ENCODE measurements at places on chromosomes 5 and 9. TPM values are rescaled to one million over a fixed set of nuclear protein-coding genes. Genes with fewer than 3 reads are reported as not detected.

DNA sequence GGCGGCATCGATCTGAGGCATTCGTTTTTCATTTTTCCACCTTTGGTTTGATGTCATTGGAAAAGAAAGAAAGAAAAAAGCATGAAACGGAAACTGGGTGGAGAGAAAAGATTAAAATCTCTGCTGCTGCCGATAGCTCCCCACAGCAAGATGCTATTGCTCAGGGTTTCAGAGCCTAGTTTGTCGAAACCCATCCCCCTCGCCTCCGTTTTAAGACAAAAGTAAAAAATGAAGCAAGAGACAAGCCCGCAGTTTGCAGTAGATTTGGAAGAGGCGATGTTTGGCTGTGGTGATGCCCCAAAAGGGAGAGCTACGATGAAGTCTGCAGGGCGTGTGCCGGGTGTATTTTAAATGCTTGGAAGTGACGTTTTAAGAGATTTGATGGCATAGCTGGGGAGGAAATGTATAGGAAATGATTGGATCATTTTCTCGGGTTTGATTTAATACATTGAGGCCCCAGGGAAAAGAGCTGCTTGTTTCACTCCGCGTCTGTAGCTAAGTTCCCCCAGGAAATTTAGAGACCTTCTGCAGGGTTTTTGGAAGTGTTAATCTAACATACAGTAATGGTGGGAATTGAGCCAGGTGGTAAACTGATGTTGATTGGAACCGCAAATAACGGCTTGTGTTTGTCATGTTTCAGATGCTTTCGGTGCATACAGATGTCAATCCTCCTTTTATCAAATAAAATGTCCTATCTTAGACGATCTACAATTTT is 909 bp downstream of the NDFIP1 start:
- H3K36me3 ChIP-seq, result no peaks in the 10 kb centered on the region
- peak; percentile 49 for DNase-seq
- H3K27me3 ChIP-seq, result no peaks in the 10 kb centered on the region

DNA sequence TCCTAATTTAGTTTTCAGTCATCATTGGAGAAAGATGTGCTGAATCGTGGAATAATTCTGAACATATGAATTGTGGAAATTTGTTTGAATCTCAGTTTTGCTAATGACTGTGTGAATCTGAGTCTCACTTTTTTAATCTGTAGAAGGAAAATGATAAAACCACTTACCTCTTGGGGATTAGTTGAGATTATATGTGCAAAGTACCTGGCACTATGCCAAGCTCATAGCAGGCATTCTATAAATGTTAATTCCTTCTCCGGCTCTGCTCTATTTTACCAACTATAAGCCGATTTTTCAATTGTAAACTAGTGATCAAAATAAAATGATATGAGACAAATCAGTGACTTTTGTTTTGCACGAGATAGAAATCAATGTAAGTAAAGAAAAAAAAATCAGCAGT is 290.8 kb downstream of the TRPM3 start:
- no peak overlapping the region for H3K4me3 ChIP-seq
- H3K27me3 ChIP-seq, result no peaks in the 10 kb centered on the region
- H3K36me3 ChIP-seq, result no peaks in the 10 kb centered on the region
- no peak for DNase-seq
- H3K4me1 ChIP-seq, result no peaks in the 10 kb centered on the region

Gene KCNV2
- not detected for total RNA-seq

DNA sequence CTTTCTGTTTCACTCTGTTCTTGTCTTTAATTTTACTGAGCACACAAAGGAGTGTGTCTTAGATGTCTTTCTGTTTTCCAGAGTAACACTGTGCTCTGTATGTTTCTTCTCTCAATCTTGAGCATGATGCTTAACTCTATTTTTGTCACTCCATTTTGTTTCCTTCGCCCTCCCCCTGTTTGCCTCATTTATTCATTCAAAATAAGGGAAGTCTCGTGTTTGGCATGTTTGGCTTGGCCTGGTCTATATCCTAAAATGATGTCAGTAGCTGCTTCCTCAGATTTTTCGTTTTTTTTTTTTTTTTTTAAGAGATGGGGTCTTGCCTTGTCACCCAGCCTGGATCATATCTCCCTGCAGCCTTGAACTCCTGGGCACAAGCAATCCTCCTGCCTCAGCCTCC is 22.0 kb downstream of the ZNF618 start:
- H3K36me3 ChIP-seq, result no peaks in the 10 kb centered on the region
- DNase-seq, result no peak

GRCh38 chr5:151097820-151098767 is 17.3 kb upstream of the TNIP1 start:
- no peak overlapping the region for H3K4me3 ChIP-seq
- peaks cover 69% of the 10 kb centered on the region for H3K4me1 ChIP-seq
- peak; percentile 38 for DNase-seq
- H3K36me3 ChIP-seq, result peaks cover 19% of the 10 kb centered on the region

DNA sequence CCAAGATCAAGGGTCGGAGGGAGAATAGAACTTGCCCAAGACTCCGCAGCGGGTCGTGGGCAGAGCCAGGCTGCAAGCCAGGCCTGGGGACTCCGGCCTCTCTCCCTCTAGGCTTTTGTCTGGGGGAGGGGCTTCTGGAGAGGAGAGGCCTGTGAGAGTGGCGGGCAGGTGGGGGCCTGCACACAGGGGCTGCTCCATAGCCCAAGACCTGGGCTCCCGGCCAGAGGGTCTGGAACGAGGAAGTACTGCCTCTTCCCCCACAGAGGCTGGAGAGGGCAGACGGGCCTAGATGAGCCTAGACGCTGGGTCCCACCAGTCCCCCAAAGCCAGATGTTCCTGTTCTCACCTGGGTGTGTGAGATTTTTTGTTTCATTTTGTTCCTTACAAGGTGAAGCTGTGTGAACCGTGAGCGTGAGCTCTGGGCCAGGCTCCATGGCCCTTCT is 5.2 kb upstream of the ST6GALNAC6 start:
- no peaks in the 10 kb centered on the region for H3K27me3 ChIP-seq
- peak overlapping the region; percentile 99 for H3K27ac ChIP-seq
- H3K4me3 ChIP-seq, result peak overlapping the region; percentile 53
- peaks cover 32% of the 10 kb centered on the region for H3K4me1 ChIP-seq

Gene OGN
- 0.25 TPM for total RNA-seq

Gene ZNF462
- total RNA-seq, result 1.9 TPM

GRCh38 chr5:178279026-178279722 is 46.6 kb upstream of the PHYKPL start:
- H3K4me1 ChIP-seq, result peaks cover 9% of the 10 kb centered on the region
- H3K4me3 ChIP-seq, result no peak overlapping the region
- no peaks in the 10 kb centered on the region for H3K27me3 ChIP-seq

Gene MTRR
- 83.0 TPM for total RNA-seq

DNA sequence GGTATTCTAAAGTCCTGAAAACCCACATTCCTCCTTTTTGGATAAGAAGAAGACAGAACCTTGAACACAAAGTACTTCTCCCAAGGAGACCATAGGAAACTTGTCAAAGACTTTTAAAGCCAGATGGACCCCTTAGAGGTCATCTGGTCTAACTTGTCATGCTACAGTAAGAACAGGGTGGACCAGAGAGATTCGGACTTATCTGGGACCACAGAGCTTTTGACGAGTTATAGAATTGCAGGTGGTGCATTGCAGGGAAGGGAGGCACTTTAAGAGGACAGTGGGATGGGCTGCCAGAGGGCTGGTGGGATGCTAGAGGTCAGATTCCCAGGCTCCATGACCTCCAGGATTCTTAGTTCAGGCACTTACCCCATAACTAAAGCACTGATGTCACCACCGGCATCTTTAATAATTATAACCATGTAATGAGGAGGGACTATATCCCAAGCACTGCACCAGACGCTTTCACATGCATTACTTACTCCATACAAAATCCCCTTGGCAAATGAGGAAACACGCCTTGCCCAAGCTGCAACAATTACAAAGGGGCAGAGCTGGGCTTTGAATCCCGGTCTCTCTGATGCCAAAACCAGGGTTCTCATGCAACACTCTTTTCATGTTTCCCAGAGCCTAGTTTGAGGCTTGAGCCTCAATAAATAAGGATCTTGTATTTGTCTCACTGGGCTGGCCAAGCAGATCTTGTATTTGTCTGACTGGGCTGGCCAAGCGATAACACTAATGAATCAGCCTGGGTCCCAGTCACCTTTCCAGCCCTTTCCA is 12.8 kb upstream of the GPX3 start:
- H3K27ac ChIP-seq, result no peak overlapping the region
- H3K4me1 ChIP-seq, result no peaks in the 10 kb centered on the region
- no peak overlapping the region for H3K4me3 ChIP-seq
- H3K36me3 ChIP-seq, result no peaks in the 10 kb centered on the region
- no peaks in the 10 kb centered on the region for H3K27me3 ChIP-seq

DNA sequence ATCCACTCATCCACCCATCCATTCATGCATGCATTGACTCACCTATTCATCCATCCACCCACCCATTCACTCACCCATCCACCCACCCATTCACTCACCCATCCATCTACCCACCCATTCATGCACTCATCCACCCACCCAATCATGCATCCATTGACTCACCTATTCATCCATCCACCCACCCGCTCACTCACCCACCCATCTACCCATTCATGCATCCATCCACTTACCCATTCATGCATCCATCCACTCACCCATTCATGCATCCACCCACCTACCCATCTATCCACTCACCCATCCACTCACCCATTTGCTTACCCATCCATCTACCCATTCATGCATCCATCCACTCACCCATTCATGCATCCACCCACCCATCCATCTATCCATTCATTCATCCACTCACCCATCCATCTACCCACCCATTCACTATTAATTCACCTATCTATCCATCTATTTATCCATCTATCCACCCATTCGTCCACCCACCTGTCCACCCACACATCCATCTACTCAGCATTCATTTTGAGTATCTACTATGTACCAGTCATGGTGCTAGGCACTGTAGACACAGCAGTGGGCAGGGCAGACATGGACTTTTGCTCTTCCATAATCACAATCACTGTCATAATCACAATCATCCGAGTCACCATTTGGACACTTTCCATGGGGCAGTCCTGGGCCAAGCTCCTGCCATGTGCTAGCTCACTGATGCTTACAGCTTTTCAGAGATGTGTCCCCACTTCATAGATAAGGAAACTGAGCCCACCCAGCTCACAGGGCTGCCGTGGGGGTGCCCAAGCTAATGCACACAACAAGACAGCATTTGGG is 34.4 kb downstream of the HMCN2 start:
- H3K36me3 ChIP-seq, result no peaks in the 10 kb centered on the region
- no peak overlapping the region for H3K27ac ChIP-seq
- H3K4me1 ChIP-seq, result no peaks in the 10 kb centered on the region
- peaks cover 45% of the 10 kb centered on the region for H3K27me3 ChIP-seq

DNA sequence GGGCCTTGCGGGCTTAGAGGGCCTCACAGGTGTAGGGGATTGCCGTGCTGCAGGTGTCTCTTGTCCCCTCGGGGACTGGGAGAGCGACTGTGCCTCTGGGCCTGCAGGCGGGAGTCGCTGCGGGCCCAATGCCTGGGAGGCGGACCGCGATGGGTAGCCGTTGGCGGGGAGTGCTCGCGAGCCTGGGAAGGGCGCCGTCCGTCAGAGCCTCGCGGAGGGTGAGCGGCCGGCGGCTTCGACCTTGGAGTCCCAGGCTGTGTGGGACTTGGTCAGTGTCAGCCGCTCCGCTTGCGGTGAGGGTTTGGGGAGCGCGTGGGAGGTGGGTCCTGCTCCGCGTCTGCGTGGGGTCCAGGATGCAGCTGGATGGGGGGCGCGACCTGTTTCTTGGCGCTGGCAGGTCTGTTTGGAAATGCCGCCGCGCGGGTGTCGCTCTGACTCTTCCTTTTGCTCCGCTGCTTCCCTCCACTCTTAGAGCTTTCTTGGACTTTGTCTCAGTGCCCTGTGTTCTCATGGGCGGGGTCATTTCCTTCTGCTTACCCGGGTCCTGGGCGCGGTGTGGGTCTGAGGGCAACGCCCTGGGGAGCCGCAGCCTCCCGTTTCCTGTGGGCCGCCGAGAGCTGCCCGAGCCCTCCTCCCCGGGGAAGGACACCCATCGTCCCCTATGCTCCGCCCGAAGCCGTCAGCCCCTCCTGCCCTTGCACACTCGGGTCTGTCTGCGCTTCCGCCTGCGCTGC is 88.9 kb upstream of the CACNA1B start:
- no peak overlapping the region for H3K27ac ChIP-seq
- H3K4me3 ChIP-seq, result no peak overlapping the region
- H3K27me3 ChIP-seq, result no peaks in the 10 kb centered on the region
- H3K36me3 ChIP-seq, result peaks cover 21% of the 10 kb centered on the region
- DNase-seq, result no peak
- peaks cover 9% of the 10 kb centered on the region for H3K4me1 ChIP-seq

Gene PCDHGB3
- total RNA-seq, result 0.41 TPM

Gene CAVIN4
- total RNA-seq, result 0.16 TPM

GRCh38 chr9:83656952-83657351 is 34.0 kb downstream of the IDNK start:
- H3K36me3 ChIP-seq, result peaks cover 68% of the 10 kb centered on the region
- no peak for DNase-seq
- H3K27me3 ChIP-seq, result no peaks in the 10 kb centered on the region
- no peak overlapping the region for H3K27ac ChIP-seq

DNA sequence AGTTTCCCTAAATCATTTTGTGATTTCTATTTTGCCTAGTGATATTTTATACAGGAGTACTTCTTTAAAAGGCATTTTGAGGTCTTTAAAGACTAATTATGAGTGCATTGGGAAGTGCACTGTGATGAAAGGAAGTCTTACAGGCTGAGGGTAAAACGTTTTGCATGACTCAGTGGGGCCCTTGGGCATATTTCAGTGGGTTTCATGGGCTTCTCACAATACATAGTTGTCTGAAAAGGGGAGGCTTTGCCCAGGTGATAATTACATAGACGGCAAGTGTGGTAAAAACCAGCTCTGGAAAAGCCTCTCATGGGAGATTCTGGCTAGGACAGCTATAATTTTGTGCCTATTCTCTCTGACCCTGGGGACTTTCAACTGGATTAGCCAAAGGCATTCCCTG is 387.2 kb downstream of the ARHGEF28 start:
- DNase-seq, result no peak
- no peaks in the 10 kb centered on the region for H3K36me3 ChIP-seq
- H3K4me1 ChIP-seq, result no peaks in the 10 kb centered on the region
- H3K27me3 ChIP-seq, result peaks cover 10% of the 10 kb centered on the region

Gene LURAP1L
- total RNA-seq, result not detected

Gene OLFM1
- total RNA-seq, result not detected

DNA sequence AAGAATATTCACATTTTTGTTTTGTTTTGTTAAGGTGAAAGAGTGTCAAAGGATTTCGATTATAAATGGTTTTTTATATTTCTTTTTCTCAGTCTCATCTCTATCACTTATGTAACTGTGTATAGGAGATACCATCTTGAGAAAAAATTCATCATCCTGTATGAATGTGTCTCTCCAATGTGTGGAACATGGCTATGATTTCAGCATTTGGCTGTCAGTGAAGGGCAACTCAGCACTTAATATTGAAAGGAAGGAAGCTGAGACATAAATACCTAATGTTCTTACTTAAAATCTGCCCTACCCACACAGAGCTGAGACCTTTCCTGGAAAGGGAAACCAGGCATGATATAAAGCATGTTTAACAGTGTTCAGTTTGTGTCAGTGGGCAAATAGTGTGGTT is 474.2 kb upstream of the RIOK2 start:
- no peak overlapping the region for H3K27ac ChIP-seq
- no peak for DNase-seq
- no peaks in the 10 kb centered on the region for H3K36me3 ChIP-seq
- no peaks in the 10 kb centered on the region for H3K4me1 ChIP-seq

Gene PDCD1LG2
- 0.76 TPM for total RNA-seq

Measured in T-cell (primary cell).